MG63 (cell line): ENCODE measurements at places on chromosomes 12 and 14. TPM values are rescaled to one million over a fixed set of nuclear protein-coding genes. Genes with fewer than 3 reads are reported as not detected.

The TTC6 gene
- total RNA-seq: not detected in 2 replicates

The CNOT2 gene
- total RNA-seq: 93.4 and 124 TPM in 2 replicates

The KCNMB4 gene
- 0.26 TPM in 1 of 2 replicates, not detected in the other for total RNA-seq

The SRRM4 gene
- total RNA-seq: not detected in 2 replicates

The SLC25A21 gene
- total RNA-seq: 1.8 and 8.7 TPM in 2 replicates

The MMP14 gene
- total RNA-seq: 85.2 and 124 TPM in 2 replicates

The RAD51AP1 gene
- 33.4 and 44.3 TPM in 2 replicates for total RNA-seq

The MAP3K9 gene
- total RNA-seq: 0.17 and 0.76 TPM in 2 replicates

The KRT78 gene
- not detected in 2 replicates for total RNA-seq

The CLEC14A gene
- total RNA-seq: not detected in 2 replicates

The CMAS gene
- total RNA-seq: 30.9 and 49.8 TPM in 2 replicates

The DNAJC22 gene
- total RNA-seq: 3.1 and 6.5 TPM in 2 replicates

The SIX4 gene
- total RNA-seq: 2.0 and 3.1 TPM in 2 replicates

The RNU7-1 gene
- not detected in 2 replicates for total RNA-seq

The EFCAB11 gene
- total RNA-seq: 3.8 and 4.6 TPM in 2 replicates

The P2RX2 gene
- total RNA-seq: not detected in 2 replicates

The PRB2 gene
- not detected in 2 replicates for total RNA-seq

The CLEC4A gene
- total RNA-seq: not detected in 2 replicates

The KRT77 gene
- not detected in 2 replicates for total RNA-seq

The POLE2 gene
- 14.3 and 75.1 TPM in 2 replicates for total RNA-seq

The RAB5B gene
- 16.5 and 18.6 TPM in 2 replicates for total RNA-seq

The FBLN5 gene
- 0.16 and 26.2 TPM in 2 replicates for total RNA-seq

The RNASE4 gene
- total RNA-seq: 2.3 and 6.1 TPM in 2 replicates

The TCL1A gene
- total RNA-seq: not detected in 2 replicates

The KCNA5 gene
- not detected in 2 replicates for total RNA-seq

The IL31 gene
- total RNA-seq: not detected in 2 replicates

The ALDH2 gene
- 55.8 and 61.9 TPM in 2 replicates for total RNA-seq

The NRIP2 gene
- total RNA-seq: not detected in 2 replicates

The SYT1 gene
- total RNA-seq: not detected in 2 replicates

The CRIP1 gene
- total RNA-seq: 17.3 TPM in 1 of 2 replicates, not detected in the other
